NCI-H187 treated with DMSO at 0.1 percent for 48 hours (cell line): ENCODE measurements at places on chromosomes 13 and 19.

DNA sequence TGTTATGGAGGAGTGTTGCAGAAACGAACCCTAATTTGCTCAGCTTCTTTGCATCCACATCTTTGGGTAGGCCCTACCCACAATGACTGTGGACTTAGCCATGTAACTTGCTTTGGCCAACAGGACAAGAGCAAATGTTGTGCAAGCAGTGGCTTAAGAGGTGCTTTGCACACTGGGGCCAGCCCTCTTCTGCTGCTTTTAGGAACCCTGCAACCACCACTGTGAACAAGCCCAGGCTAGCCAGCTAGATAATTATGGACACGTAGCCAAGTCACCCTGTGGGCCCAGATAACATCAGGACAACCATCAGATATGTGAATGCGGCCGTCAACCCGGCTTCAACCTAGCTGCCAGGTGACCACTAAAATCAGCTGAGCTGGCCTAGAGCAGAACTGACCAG, 17.1 kb downstream of the C19orf47 start:
- DNase-seq, result no peak

- DNase-seq, result no peak
Measured at GRCh38 chr19:741506-742131, 9.3 kb upstream of the MISP start.

DNA sequence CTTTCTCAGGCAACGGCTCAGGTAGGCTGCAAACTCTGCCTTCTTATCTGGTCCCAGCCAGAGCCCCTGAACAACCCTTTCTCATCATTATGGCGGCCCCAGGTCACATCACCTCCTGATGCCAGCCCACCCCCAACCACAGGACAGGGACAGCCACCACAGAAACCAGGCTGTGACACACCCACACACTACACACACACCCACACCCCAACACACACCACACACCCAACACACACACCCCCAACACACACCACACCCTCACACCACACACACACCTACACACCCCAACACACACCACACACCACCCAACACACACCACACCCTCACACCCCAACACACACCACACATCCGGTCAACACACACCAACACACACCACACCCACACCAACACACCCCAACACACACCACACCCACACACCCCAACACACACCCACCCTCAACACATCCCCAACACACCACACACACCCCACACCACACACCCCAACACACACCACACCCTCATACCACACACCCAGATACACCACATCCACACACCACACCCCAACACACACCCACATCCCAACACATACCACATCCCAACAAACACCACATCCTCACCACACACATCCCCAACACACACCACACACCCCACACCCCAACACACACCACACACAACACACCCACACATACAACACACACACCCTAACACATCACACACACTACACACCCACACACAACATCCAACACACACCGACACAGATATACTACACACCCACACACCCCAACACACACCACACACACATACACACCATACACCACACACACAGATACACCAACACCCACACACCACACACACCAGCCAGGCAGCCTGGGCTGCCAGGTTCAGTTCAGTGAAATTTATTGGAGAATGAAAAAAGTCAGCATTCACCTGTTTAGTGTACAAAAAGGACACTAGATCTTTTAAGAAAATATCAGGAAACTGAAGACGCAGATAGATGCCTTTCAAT, 4.2 kb upstream of the ISYNA1 start:
- no peak for DNase-seq

- DNase-seq, result no peak
Measured at GRCh38 chr13:36418022-36418805, 14.1 kb upstream of the CCNA1 start.

DNA sequence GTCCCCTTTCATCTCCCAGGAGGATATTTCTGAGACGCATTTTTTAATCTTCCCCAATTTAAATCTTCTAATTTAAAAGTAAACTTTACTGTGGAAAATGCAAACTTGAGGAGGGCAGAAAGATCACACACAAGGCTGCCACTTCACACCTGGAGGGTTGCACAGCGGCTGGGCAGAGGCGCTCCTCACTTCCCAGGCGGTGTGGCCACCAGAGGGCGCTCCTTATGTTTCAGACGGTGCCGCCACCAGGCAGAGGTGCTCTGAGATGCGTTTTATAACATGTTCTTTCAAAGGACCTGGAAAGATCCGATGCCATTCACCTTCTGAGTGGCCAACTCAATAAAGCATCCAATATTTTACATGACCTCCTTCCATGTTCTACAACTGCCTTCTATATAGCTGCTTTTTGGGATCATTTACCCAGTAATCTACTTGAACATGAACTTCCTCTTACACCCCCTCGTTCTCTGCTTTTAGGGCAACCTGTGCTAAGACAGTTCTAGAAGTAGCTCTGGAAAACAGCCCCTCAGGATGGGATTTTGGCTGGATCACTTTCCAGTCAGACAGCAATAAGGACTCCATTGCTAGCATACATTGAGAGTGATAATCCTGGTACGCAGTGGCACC, 14.8 kb upstream of the MTUS2 start:
- no peak for DNase-seq

DNA sequence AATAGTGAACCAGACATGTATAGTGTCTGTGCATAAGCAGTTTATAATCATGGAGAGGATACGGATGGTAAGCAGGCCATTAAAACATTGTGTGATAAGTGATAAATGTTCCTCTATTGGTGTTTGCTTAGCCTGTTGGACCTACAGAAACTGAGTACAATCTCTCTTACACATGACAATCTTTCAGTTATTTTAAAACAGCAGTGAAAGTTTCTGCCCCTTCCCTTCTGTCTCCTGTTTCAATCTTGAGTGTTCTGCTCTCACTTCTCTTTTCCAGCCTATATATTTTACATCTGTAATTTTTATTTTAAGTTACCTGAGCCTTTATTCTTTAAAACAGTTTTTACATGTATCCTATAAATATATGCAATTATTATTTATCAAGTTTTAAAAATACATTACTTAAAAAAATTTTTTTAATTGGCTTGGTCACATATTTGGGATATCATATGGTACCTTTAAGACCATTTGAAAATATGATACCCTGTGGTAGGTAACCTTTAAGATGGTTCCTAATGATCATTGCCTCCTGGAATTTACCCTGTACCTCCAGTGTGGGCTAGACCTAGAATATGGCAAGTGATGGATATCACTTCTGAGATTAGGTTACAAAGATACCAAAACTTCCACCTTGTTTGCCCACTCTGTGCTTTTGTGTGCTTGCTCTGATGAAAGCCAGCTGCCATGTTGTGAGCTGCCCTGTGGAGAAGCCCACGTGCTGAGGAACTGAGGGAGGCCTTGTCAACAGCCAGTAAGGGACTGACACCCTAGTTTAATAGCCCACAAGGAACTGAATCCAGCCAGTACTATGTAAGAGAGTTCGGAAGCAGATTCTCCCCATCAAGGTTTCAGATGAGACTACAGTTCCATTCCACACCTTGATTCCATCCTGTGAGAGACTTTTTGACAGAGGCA, 99.3 kb downstream of the DHRS12 start:
- DNase-seq, result no peak

- no peak for DNase-seq
Measured at GRCh38 chr19:42271861-42272534, 2.9 kb downstream of the CIC start.
